ENCODE measurements at places on chromosomes 4 and X.

DNA sequence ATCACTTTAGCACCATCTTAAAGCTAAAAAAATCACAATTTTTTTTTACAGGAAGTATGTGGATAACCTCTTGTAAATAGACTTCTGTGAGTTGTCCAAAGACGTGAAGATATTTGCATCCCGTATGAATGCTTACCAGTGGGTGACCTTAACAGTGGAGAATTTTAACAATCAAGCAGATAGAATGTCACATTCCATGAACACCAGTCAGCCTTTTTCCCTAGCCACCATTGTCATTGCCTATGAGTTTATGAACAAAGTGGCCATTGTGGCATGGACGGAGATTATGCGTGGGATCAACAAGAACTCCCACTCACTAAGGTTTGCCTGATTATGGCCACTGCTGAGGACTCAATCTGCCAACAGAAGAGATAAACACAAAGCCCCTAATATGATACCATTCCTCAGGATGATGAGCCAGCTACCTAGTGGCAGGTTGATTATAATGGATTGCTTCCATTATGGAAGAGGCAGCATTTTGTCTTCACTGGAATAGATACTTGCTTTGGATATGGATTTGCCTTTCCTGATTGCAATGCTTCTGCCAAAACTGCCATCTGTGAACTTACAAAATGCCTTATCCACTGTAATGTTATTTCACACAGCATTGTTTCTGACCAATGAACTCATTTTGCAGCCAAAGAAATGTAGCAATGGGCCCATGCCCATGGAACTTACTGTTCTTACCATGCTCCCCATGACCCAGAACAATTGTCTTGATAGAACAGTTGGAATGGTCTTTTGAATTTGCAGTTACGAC lies 830.9 kb upstream of the NDST4 start:
- no peak for DNase-seq

GRCh38 chr4:10205223-10205622 lies 88.6 kb upstream of the WDR1 start:
- DNase-seq = no peak

- no peak for DNase-seq
These were observed 53.0 kb downstream of the OSTC start for GRCh38 chr4:108703370-108703769.

- DNase-seq = no peak
These were observed 39.6 kb downstream of the ARL13A start for GRCh38 chrX:101009090-101009489.

DNA sequence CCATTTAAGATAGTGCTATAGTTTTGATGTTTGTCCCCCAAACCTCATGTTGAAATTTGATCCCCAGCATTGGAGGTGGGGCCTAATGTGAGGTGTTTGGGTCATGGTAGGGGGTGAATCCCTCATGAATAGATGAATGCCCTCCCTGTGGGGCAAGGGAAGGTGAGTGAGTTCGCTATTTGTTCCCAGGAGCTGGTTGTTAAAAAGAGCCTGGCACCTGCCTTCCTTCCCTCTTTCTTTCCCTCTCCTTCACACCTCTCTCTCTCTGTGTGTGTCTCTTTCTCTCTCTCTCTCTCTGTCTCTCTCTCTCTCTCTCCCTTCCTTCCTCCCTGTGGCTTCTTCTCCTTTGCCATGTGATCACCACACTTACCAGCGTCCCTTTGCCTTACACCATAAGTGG lies 160.7 kb downstream of the AASDH start:
- DNase-seq = no peak

Data from LoVo (cell line).